Epithelial cell of prostate (primary cell): ENCODE measurements at places on chromosomes 13 and 19.

DNA sequence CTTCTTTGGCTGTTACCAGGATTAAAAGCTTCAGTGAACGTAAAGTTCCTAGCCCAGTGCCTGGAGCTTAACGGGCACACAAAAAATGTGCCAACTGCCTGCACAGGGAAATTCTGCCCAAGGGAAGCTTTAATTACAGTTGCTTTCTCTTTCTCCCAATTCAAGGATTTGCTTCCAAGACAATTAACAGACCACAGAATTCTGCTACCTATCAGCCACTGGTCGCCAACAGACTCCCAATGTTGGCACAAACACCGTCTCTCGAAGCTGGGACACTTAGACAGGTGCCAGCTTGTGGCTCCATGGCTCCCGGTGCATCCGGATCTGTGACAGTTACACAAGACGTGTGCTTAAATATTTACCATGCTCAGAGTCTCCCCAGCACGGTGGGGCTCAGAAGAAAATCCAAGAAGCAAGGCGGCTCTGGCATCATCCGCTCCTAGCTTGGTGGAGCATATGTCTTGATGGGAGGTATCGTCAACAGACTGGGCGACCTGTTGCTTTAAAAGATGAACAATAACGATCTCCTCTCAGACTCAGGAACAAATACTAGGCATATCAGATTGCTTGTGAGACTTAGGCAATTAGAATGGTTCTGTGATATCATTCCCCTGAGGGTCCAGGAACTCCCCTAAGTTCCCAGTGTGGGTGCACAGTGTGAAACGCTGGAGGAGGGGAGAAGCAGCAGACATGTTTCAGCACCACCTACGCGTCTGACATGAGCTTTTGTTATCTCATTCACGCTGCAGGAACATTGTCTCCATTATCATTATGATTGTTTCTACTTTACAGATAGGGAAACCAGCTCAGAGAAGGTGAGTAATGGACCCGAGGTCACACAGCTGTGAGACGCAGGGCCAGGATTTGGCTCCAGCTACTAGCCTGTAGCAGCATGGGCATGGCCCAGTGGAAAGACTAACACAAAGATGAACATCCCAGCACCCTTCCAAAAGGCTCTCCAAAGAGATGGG, 61.6 kb downstream of the ALOX5AP start:
- DNase-seq, result no peak

GRCh38 chr19:6066661-6067646, 43.3 kb downstream of the RFX2 start:
- no peak for DNase-seq

- no peak for DNase-seq
Observed at GRCh38 chr13:66222926-66223325, 1007.2 kb downstream of the PCDH9 start.

- no peak for DNase-seq
Observed at GRCh38 chr13:40522282-40522681, 144.2 kb downstream of the FOXO1 start.

GRCh38 chr13:111489301-111489700, 168.9 kb downstream of the TEX29 start:
- no peak for DNase-seq

DNA sequence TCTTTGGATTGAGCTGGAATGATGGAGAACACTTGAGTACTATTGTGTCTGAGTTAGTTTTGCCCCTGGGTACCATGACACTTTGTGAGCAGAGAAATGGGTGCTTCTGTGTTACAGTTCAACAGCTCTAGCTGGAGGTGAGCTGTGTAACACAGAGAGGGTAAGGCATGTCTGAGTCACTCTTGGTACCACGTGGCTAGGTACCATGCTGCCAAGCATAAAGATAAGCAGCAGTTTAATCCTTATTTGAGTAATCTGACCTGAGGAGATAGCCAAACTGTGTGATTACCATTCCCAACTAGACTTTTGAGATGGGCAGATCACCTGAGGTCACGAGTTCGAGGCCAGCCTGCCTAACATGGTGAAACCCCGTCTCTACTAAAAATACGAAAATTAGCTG, 122.0 kb downstream of the OLFM4 start:
- DNase-seq, result no peak

DNA sequence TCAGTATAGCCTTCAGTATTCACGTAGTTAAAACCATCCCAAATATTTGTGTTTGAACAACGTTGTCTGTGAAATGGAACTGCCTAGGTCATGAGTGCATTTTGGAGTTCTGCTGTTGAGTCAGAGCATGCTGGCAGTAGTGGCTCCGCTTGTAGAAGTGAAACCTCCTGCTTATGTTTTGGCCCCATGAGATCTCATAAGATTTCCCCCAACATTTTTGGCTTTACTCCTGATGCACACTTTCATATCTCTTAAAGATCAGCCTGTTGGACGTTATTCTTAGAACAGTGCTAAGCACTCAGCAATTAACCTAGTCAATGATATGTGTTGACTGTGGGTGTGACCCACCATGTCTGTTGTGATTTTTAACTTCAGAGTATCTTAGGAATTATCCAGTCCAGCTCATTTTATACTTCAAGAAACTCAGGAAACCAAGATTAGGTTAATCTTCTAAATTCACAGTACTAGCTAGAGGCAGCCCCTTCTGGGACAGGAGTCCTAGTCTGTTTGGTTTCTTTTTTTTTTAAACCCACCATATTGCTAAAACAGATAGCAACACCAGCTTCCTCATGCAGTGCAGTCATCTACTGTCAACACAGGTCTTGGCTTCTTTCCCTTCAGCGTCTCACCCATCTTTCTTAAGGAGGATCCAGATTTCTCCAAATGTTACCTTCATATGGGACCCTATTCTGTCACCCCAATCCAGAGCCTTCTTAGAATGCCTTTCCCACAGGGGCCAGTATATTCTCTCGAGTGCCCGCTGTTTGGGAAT, 26.2 kb downstream of the RAP2A start:
- no peak for DNase-seq

DNA sequence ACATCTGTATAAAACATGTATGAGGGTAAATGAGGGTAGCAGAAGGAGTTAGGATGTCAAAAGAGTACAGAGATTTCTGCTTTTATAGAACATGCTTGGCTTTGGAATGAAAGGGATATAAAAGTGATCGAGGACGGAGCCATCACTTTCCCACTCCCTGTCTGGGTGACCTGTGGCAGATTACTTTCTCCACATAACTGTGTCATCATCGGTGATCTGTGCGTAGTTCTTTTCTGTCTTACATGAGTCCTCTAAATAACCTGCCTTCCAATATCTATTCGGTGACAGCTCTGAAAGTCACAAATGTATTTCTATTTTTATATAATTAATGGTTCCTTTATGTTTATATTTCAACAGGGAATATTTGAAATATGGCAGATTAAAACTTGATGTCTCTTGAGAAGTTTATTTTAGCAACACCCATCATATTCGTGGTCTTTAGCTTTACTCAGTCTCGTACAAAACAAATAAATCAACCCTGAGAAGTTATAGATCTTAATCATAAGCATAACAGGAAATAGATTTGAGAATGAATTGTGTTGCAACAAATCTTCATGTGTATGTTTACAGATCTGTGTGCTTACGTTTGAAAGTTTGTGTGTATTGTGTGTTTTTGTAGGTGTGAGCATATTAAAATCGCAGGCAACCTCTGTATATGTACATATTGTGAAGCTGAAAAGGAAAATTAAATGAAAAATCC, 1094.3 kb downstream of the EFNB2 start:
- DNase-seq, result peak; percentile 33

DNA sequence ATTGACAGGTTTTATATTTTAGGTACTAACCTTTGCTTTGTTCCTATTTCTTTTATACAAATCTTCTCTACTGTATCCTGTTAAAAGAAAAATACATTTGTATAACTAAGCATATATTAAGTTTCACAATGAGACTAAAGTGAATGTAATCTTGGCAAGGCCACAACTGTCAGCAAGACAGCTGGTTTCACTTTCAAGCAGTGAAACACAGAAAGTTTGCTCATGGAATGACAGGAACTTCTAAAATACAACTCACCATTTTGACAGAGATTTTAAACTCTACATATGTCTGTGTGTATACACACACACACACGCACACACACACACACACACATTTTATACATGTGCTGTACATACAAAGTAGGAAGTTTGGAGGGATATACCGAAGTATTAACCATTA, 53.3 kb downstream of the PARP4 start:
- no peak for DNase-seq

DNA sequence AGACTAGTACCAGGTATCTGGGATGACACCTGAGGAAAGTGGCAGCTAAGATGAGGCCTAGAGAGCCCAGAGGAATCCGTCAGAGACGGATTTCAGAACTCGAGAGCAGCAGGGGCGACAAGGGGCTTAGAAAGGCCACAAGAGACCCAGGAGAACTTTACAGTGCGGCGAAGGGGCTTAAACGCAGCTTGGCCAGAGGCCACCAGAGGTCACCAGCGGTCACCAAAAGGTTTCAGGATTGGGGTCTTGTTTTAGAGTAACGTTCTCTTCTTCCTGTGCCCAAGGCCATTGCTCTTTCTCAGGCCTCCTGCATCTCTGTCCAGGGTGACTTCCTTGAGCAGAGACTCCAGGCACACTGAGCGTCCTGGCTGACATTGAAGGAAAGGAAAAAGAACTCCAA, 2.2 kb downstream of the ZSCAN22 start:
- DNase-seq, result no peak

DNA sequence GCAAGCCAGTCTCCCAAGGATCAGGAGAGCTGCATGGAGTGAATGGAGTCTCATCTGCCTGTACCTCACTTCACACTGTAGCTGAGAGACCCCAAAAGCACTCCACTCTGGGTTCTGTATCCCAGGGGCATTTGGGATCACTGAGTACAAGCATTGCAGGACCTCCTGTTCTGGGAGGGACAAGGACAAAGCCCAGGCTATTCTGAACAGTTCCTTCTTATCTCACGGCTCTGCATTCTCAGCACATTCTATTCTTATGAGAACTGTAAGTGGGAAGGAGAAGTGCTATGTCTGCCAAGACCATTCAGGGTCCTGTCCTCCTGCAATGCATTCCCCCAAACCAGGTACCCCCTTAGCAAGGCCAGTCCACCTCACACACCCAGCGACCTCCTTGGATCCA, 42.8 kb downstream of the RNF6 start:
- no peak for DNase-seq

DNA sequence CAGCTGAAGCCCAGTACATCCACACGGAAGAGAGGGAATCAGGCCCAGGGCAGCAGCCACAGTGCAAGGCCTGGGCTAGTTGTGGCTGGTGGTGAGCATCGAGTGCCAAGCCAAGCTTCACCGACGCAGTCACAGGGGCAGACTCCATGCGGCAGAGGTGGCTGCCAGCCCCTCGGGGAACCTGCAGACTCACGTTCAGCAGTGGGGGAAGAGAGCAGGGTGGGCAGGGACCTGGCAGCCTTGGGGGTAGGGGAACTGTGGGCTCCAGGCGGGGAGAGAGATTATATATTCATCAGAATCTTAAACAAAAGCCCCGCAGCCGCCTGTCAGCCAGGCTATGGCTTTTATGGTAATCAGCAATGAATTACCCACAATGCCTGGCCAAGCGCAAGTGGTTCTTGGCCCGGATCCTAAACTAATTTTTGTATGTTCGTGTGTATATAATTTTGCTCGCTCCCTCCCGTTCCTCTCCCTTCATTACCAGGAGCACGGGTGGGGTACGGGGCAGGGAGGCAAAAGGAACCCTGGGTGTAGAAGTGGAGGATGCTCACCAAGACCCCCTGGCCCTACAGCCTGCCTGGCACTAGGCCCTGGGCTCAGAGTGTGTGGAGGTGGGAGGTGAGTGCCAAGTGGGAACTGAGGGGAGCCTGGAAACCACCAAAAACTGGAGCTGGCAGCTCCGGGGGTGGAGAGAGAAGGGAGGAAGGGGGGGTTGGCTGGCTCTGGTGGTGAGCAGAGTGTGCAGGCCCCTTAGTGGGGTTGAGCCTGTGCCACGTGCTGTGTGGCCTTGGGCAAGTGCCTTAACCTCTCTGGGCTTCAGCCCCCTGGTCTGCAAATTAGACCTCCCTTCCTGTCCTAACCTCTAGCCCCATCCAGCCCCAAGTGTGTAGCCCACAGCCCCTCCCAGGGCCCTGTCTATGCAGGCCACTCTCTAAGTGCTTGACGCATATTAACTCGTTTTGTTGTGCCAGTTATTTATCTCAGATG, 31.9 kb downstream of the PTPRS start:
- DNase-seq, result peak; percentile 68

- no peak for DNase-seq
Observed at GRCh38 chr19:13082192-13083007, 20.3 kb downstream of the LYL1 start.

DNA sequence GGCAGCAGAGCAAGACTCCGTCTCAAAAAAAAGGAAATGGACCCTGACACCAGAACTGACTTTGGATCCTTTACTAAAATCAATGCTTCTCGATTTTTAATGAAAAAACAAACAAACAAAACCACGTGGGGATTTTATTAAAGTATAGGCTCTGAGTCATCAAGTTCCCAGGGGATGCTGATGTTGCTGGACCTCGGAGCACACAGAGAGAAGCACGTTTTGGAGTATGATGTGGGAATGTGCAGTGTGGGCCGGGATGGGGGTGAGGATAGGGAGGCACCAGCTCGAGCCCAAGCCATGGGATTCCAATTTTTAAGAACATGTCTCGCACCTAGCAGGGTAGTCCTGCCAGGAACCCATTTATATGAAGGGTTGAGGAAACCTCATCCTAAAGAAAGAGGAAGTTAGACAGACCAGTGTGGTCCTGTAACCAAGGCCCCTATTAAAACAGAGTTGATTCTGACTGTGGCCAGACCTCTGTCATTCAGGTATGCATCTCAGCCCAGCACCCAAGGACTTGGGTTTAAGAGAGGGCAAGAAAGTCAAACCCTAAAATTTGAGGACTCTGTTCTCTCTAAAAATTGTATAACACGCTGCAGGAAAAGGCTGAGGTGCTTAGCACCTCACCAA, 6.4 kb downstream of the FLT1 start:
- DNase-seq, result no peak

DNA sequence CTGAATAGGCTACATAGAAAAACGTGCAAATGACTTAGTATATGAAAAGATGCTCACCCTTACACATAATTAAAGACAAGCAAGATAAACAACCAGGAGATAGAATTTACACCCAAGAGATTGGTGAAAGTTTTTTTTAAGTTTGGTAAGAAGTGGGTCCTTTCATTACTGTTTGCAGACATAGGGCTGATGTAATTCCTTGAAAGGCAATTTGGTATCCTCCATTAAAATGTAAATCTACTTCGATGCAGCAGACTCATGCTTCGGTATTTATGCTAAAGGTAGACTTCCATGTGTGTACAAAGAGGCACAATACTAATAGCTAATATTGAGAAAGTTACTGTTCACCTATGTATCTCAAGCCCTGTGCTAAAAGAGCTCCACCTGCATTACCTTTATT, 33.5 kb downstream of the CNMD start:
- no peak for DNase-seq

DNA sequence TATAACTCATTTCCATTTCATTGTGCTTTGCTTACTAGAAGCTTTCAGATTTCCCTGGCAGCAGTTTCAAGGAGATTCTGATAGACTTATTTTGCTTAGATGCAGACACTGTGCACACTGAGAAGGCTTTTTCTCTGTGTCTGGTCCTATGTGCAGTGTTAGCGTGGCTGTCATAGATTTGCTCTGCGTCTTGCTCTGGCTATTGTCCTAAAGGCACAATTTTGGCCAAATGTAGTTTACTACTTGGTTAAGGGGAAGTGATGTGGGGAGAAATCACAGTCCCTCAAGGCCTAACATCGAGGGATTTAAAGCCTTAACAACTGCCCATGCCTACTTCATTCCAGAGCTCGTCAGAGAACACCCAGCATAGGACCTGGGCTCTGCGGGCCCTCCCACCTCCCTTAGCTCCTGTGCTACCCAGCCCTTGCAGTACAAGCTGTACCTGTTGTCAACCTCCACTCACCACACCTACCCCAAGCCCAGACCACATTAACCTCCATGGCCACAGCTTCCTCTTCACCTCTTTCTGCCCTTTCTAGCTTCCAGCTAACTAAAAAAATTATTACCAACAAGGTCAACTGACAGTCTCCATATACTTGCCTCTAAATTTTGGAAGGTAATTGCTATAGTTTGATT, 38.9 kb upstream of the KATNAL1 start:
- peak; percentile 14 for DNase-seq
